Kasumi-1 (cell line): ENCODE measurements at places on chromosomes 3 and 15.

- DNase-seq = no peak
Measured at GRCh38 chr3:32470362-32470761, 32.3 kb downstream of the CMTM6 start.

DNA sequence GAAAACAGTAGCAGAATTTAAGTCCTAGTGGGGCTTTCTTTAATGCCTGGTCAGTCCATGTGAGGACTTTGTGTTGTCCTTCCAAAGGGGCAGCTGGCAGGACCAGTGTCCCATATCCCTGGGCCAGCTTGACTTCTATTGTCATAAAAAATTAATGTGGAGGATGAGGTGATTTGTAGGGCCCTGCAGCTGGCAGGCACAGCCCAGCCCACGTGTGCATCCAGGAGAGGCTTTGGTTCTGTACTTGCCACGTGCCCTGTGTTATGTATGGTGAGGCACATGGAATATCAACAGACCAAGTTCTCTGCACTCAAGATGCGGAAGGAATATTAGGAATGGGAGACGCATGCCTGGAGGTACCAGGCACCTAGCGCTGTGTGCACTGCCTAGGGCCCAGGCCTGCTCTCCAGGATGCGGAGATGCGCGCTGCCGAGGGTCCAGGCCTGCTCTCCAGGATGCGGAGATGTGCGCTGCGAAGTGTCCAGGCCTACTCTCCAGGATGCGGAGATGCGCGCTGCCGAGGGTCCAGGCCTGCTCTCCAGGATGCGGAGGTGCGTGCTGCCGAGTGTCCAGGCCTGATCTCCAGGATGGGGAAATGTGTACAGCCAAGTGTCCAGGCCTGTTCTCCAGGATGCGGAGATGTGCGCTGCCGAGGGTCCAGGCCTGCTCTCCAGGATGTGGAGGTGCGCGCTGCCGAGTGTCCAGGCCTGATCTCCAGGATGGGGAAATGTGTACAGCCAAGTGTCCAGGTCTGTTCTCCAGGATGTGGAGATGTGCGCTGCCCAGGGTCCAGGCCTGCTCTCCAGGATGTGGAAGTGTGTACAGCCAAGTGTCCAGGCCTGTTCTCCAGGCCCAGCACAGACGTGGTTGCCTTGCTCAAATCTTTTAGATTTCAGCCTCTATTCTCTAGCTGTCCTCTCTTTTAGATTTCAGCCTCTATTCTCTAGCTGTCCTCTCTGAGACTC, 183.3 kb upstream of the ROPN1 start:
- no peak for DNase-seq

- peak; percentile 98 for DNase-seq
Measured at GRCh38 chr3:186254676-186255650, 107.1 kb downstream of the DGKG start.

DNA sequence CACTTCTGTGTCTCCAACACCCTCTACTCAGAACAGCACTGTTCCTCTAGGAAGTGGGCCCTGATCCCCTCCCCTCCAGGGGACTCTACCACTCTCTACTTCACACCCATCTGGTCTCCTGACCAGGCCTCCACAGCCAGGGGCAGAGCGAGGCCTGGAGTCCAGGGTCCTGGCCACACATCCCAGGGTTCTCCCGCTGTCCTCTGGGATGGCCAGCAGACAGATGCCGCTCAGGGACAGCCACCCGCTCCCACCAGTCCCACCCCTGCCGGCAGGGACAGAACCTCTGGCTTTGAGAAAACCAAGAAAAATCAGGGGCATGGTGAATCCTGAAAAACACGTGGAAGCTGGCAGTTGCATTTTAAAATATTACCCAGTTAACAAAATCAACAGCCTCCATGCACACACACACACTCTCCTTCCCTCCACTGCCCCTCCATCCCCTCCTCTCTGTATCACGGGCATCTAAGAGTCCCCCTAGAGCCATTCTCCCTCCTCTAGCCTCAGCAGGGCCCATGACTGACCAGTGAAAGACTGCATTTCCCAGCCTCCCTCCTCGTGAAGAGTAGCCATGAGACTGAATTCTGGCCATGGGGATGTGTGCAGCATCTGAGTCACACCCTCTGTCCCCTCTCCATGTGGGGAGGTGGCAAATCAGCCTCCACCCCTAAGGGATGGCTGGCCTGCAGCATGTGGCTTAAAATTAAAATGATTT, 32.1 kb upstream of the IQSEC1 start:
- no peak for DNase-seq

- DNase-seq = no peak
Measured at GRCh38 chr3:115804200-115804599, 180.9 kb downstream of the GAP43 start.

DNA sequence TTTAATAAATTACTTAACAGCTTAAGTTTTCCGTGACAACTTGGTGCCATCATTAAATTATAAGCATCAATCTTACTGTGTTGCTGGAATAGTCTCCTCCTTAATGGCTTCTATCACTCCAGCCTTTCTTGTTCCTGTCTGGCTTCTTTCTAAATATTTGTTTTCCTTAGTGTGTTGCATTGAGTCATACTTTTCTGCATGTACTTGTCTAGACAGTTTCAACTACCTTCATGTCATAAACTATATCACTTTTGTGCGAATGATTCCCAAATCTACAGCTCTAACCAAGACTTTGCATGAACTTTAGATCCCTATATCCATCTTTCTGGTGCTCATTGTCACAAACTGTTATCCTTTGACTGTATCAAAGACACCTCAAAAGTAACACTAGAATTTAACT, 78.4 kb downstream of the AKAP13 start:
- no peak for DNase-seq

DNA sequence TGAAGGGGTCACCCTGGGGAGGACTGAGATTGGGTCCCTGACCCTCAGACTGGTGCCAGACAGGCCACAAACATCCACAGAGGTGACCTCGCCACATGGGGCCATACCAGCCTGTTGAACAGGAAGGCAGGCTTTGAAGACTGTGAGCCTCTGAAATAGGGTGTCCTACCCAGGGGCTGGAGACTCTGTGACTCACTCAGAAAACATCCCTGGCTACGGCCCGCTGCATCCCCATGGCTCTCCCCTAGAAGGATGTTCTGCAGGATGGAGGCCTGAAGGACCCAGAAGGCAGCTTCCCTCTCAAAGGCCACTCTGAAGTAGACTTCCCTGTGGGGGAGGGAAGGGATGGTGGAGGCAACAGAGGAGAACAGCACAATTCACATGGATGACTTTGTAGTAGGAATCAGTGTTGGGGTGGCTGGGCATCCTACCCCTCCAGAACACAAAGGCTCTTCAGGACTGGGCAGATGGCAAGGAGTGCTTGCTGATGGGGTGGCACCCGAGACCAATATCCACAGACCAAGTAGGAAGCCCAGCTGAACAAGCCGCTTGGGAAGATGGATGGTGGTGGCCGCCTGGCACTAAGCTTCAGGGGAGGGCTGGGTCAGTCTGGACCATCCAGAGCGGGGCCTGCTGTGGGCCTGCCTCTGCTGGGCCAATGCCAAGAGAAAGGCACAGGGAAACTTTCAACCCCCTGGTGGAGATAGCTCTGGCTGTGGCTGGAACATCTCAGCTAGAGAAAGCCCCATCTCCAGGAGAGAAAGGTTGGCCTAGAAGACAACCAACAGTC, 37.6 kb upstream of the DUSP7 start:
- no peak for DNase-seq

DNA sequence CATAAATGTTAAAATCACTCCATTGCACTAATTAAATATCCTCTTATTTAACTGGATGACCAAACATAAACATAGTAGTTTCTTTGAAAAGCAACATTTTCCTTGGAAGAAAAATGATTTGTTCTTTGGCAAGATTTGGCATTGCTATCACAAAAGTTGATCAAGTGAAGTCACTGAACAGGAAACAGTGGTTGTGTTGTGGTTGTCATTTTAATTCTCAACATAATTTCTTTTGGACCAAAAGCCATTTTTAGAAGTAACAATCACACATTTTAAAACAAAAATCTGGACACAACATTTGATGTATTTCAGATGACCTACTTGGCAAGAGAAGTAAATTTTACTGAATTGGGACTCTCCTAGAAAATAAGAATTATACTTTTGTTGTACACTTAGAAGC, 872.3 kb downstream of the ROBO1 start:
- no peak for DNase-seq

- DNase-seq = no peak
Measured at GRCh38 chr15:60062826-60063225, 58.7 kb downstream of the FOXB1 start.

GRCh38 chr15:61034678-61035291, 194.3 kb downstream of the RORA start:
- no peak for DNase-seq

DNA sequence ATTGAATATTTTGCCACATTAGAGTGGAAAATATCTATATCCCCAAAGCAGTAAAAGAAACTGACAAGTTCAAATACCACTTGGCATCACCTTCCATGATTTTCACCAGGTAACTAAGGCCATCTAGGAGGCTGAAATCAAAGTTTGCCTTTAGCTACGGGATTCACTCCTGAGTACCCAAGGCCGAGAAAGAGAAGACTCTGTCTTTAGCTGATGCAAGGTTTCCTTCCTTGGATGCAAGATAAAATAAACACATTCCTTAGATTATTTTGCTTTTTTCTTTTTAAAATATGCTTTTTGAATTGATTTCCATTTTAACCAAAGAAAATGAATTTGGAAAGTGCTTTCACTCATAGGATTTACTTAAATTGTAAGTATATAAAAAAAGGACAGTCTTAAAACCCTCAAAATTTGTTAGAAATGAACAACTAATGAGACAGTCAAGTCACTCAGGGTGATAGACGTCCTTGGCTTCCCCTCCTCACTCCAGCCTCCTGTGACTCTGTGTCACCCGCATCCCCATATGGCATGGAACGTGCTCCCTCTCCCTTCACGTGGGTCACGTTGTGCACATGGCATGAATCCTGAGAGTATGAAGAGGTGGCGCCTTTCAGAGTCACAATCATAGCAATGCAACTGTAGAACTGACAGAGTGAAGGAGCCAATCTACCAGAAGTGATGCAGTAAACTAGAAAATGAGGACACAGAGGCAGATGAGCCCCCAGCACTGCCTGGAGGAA, 148.4 kb downstream of the RTP4 start:
- DNase-seq = no peak

- no peak for DNase-seq
Measured at GRCh38 chr3:127767126-127767525, 55.2 kb downstream of the MGLL start.

GRCh38 chr15:66773129-66773873, 71.3 kb downstream of the SMAD6 start:
- no peak for DNase-seq

GRCh38 chr15:67820992-67821783, 4.1 kb upstream of the SKOR1 start:
- DNase-seq = no peak

- no peak for DNase-seq
Measured at GRCh38 chr15:69143756-69144436, 16.5 kb upstream of the GLCE start.

DNA sequence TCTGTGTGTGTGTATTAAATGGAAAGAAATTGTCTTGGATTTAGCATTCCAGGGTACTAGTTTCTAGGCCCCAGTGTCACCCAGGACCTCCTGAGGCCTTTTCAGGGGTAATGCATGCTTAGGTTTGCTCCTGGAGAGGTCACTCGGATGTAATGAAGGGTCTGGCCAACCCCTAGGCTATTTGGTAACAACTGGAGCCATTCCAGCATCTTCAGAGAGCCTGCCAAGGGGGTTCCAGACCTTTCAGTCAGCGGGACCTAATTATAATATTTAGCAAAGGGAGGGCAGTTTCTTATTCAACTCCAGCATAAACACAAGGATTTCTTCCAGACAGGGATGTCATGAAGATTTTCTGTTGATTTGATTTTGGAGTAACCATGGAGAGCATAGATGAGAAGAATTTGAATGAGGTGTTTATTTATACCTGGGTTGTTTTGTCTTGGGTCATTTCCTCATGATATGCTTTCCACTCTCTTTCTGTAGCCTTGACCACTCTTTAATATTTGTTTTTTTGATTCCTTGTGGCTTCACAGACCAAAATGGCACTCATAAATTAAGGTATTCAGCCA, 17.4 kb downstream of the KAT2B start:
- DNase-seq = no peak

DNA sequence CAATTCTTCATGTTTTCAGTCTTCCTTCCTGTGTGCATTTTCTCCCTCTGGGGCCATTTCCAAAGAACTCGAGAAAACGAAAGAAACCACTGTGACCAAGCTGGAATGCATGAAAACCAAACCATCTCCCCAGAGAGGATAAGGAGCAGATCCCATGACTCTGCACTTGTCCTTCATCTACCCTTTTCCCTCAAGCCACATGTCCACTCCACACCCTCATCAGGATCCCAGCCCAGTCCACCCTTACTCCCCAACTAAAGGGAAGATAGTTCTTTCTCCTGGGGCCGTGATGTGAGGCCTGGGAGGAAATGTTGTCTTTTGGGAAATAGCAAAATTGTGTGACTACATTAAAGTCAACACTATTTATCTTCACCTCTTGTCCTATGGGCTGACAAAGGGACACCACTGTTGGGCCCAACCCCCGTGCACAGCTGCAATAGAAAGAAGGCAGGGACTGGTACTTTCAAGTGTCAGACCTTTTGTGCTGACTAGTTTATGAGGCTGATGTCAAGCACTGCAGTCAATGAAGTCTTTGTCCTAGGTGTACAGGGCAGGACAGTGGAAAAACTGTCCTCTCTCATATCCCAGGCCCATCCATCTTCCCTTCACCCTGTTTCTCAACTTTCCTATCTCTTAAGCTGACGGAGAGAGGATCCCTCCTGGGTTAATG, 487.1 kb upstream of the NR2F2 start:
- no peak for DNase-seq

GRCh38 chr15:93312891-93313486, 224.0 kb upstream of the RGMA start:
- no peak for DNase-seq

- DNase-seq = peak; percentile 3
Measured at GRCh38 chr3:20245781-20246180, 59.8 kb upstream of the SGO1 start.

DNA sequence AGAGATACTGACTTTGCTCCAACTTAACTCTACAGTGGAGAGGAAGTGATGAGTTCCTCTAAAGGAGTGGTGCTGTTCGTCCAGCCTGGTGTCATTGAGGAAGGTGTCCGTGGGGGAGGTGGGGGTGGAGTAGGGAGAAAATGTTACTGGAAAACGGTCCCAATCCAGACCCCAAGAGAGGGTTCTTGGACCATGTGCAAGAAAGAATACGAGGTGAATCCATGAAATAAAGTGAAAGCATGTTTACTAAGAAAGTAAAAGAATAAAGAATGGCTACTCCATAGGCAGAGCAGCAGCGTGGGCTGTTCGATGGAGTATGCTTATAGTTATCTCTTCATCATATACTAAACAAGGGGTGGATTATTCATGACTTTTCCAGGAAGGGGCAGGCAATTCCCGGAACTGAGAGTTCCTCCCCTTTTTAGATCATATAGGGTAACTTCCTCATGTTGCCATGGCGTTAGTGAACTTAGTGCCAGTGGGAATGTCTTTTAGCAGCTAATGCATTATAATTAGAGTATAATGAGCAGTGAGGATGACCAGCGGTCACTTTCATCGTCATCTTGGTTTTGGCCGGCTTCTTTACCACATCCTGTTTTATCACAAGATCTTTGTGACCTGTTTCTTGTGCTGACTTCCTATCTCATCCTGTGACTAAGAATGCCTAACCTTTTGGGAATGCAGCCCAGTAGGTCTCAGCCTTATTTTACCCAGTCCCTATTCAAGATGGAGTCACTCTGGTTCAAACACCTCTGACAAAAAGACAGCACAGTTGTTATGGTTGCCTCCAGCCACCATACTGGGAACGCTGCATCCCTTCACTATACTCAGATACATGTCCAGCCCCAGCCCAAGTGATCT, 38.6 kb downstream of the CLEC3B start:
- peak; percentile 38 for DNase-seq
